ENCODE measurements at places on chromosomes 1 and 21.

GRCh38 chr1:50568782-50569181 lies 145.5 kb upstream of the DMRTA2 start:
- no peak for DNase-seq

DNA sequence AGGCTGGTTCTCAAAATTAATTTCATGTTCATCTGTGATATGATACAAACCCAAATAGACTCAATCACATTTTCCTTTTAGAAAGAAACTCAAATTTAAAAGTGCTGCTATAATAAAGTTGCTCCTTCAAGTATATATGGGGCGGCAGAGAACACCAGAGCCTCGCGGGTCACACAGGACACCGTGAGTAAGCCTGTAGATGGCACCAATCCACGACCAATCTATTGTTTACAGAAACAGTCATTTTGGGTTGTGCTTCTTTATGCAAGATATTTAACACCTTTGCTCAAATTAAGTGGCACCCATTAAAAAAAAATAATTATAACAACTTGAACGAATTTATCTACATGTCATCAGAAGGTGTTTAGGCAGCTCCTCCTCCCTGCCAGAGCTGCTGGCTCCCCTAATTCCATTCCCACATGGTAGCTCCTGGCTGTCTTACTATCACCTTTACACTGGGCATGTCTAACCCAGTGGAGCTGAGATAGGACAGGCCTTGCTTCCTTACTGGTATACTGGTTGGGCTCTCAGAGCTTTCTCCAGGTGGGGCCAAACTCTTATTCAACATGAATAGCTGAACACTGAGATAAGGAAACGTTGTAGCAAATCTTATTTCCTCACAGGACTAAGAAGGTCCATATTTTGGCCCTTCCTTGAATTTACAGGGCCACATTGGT lies 287.0 kb downstream of the SDCCAG8 start:
- no peak for DNase-seq

- no peak for DNase-seq
Observed at GRCh38 chr1:76843821-76844464, 23.3 kb upstream of the ST6GALNAC5 start.

- DNase-seq, result peak; percentile 65
Observed at GRCh38 chr1:209768354-209768774, 12.5 kb downstream of the TRAF3IP3 start.

DNA sequence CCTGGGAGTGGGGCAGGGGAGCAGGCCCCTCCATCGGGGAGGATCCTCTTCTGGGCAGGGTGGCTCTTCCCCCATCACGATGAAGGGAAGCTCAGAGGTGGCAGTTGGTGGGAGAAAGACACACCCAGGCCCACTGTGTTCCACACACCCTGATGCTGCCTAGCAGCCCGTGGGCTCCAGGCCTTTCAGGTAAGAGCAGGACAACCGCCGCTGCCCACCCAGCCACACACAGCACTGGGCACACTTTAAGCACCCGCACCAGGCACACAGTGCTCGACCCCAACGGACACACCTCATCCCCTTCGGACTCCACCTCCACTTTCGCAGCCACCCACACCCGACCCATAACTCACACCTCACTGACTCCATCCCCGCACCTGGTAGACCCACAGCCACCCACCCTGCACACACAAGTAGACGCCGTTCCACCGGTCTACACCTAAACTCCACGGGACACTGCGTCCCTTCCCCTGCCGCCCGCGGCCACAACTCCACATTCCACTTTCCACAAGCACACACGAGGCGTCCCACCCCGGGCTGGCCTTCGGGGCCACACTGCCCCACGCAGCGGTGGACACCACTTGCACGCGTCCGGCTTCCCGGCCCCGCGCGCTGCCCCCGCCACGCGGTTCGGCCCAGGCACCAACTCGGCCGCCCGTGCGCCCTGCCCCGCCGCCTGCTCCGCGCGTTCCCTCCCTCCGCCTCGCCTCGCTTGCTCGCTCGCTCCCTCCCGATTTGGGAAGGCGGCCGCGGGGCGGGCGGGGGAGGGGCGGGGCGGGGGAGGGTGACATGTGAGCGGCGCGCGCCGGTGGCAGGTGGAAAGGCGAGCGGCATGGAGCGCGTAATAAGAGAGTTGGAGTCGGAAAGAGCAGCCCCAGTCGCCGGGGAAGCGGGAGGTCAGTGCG lies at the start of gene KCNQ4:
TSS of gene KCNQ4 (plus strand) at position 787 of the 905 bp plus-strand sequence. CDS start 307 bp downstream, outside the sequence.
- DNase-seq, result no peak

DNA sequence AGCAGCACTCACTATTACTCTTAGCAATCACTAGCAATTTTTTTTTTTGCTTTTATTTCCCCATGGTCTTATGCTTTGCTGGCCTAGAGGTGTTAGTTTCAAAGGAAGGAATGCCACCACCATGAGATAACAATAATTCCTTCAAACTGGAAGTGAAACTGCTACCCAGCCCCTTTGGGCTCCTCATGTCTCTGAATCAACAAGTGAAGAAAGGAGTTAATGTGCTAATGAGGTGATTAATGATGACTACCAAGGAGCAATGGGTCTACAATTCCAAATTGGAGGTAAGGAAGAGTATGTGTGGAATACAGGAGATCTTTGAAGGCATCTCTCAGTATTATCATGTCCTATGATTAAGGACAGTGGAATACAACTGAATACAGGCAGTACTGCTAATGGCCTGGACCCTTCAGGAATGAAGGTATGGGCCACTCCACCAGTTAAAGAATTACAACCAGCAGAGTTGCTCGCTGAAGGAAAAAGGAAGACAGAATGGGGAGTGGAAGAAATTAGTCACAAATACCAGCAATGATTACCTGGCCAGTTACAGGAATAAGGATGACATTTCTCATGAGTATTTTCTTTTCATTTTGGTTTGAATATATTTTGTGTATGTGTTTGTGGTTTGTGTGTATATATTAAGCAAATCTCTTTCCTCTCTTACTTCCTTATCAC lies 652.9 kb downstream of the ADGRL2 start:
- DNase-seq, result no peak

GRCh38 chr1:112633628-112634027 lies 14.0 kb downstream of the CAPZA1 start:
- no peak for DNase-seq

All from T-helper 9 cell (primary cell).